Foreskin fibroblast (primary cell): ENCODE measurements at places on chromosomes 5 and 9.
A peak's percentile ranks its signal among the peaks of the same experiment; 100 is the strongest.

DNA sequence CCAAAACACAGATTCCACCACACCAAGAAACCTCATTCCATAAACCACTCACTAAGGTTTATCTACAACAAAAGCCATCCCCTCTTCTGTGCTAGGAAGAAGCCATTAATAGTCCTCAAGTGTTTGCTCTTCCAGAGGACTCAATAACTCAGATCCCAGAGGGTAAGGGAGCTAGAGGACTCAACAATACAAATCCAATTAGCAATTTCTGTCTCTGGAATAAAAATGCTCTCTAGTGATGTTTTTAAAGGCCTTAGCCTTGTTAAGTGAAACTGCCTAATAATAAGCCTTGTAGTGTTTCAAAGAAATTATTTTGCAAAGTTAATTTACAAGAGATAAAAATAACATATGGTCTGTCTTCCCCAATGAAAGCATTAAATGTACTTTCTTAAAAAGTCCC lies 942.4 kb downstream of the CDH12 start:
- no peak for DNase-seq

DNA sequence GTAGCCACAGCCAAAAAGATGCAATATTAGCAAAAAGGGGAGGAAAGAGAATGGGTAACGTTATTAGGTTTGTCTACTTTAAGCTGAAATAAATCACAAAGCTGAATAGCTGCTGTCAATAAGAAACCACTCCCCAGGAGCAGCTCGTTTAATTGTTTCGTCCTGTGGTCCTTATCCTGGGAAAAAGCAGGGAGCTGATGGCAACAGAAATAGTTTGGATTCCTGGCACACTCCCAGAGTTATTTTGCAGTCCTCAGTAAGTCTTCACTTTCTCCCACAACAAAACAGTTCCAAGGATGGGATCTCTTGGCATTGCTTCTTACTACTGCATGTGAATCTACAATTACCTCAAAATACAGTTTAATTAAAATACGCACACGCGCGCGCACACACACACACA lies 28.8 kb downstream of the FRMD3 start:
- DNase-seq = peak; percentile 78

DNA sequence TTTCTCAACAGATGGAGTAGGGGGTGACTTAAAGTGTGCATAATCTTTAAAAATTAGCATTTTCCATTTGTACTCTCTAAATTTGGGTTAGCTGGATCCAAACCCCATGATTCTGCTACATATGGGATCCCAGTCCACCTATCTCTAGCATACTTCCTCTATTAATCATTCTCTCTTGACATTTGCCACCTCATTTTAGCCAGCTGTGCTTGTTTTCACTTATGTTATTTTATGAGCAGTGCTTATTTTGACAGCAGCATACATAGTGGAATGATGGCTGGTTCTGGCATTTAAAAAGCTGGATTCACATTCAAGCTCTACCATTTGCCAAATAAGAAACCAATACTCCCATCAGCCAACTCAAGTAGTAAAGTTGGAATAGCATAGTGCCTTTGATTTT lies 22.5 kb upstream of the SNX18 start:
- DNase-seq = no peak

- DNase-seq = no peak
Measured at GRCh38 chr5:51449026-51449425, 65.8 kb downstream of the ISL1 start.

DNA sequence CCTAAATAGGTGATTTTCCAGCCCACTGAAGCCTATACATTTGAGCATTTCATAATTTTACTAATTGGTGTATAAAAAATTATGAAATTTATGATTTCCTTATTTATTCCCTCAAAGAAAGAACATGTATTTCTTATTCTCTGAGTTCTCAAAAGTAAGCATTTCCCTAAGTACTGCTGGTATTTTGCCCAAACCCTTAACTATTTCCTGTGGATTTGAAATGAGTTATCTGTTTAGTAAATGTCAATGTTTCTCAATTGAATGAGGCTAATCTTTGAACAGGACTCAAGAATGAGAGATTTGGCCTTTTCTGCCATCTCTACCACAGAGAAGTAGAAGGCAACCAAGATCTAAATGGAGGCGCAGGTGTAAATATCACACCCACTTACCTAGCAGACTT lies 751.7 kb downstream of the TLE1 start:
- DNase-seq = peak; percentile 64

GRCh38 chr5:175729829-175730277 lies 72.0 kb downstream of the HRH2 start:
- peak; percentile 82 for DNase-seq

GRCh38 chr9:116288658-116289057 lies 135.1 kb downstream of the PAPPA start:
- peak; percentile 96 for DNase-seq

DNA sequence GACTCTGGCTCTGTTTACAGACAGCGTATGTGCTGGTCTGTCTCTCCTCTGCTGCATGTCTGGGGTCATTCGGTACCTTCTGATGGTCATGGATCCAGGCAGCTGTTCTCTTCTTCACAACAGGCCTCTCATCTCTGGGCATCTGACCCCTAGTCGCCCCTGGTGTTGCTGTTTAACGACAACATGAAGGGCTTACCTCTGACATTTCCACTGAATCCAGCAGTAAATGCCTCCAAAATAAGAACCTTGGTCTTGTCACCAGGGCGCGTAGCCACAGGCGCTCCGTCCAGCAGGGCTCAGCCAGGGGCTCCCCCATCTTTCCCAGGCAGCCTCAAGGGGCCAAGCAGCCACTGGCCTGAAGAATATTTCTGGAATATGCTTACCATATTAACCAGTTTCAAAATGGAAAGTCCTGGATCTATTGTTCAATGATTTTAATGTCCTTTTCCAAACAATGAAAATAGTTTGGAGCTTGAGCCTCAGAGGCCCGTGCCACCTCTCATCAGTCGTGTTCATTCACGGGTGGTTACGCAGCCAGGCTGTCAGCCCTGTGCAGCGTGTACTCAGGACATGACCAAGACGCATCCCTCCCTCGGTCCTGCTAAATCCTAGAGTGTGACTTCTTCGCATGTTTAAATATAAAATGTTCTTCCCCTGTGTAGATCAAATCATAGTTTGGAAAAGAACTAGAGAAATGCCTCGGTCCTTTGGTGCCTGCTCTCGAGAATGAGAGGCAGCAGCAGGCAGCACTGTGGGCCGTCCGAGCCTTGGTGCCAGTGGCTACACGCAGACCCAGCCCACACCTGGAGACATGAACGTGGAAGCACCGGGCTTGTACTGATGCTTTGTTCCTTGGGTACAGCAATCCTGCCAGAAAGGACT lies 30.1 kb upstream of the LRRC14B start:
- DNase-seq = no peak

- DNase-seq = peak; percentile 68
Measured at GRCh38 chr5:124581738-124582560, 164.5 kb downstream of the ZNF608 start.

DNA sequence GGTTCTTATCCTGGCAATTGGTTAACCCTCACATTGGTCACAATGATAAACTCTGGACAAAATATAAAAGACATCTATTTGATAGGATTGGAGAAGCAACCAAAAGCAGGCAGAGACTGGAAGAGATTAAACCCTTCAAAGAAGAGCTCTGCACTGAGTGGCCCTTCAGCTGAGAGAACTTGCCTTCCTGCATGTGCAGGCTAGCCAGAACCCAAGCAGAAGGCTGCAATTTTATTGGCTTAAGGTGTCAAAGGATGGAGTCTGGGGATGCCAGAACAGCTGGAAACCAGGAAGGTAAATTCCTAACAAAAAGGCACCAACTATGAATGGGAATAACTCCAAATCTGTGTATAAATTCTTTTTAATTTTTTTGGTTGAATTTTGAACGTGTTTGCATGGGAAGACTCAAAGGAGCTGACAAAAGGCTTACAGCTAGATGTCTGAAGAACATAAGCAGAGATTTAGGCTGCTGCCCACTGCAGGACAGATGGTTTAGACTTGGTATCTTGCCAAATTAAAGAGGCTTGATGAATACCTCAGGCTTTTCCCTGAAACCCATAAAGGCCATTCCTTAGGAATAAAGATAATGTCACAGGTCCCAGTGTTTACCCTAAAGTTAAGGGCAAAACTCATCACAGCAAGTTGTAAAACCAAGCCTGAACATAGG lies 66.3 kb downstream of the NR2F1 start:
- DNase-seq = no peak

DNA sequence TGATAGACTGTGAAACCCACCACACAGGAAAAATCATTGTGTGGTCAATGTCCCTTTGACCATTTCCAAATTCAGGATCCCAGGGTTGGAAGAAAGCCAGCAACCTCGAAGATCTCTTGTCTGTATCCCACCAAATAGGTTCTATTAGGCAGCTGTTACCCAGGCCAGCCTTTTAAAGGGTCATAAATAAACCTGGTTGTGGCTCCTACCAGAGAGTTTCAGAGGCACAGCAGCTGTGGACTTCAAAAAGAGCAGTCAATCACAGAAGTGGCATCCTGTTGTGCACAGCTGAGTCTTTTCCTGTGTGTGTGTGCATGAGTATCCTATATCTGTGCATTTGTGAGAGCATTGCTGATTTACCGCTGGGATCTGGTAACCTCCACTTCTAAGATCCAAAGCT lies 23.7 kb upstream of the OR2S2 start:
- no peak for DNase-seq

DNA sequence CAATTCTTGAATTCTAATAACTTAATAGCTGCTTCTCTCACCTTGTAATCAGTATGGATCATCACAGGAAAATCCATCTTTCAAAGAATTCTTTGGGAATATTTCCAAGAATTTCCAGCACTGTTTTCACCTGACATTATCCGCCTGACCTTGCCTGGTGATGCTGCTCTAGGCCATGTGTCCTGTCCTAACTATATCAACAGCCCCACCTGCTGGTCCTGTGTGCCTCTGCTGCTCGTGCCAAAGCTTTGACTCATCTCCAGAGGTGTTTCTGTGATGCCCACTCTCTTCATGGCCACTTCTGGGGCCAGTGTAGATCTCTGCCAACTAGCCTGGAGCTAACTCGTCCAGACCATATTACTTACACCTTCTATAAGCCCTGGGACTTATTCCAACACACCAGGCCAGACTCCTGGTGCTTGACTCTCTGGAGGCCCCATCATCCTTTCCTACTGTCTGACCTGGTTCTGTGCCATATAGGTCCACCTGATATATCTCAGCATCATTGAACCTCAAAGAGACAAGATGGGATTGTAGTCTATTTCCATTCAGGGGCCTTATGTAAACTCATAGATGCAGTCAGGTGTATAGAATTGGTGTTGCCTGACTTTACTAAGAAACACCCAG lies 67.5 kb upstream of the CKMT2 start:
- DNase-seq = peak; percentile 52

GRCh38 chr5:39760385-39761198 lies 335.8 kb upstream of the DAB2 start:
- peak; percentile 95 for DNase-seq
